ENCODE measurements at places on chromosomes 2 and 18.
A peak's percentile ranks its signal among the peaks of the same experiment; 100 is the strongest.

DNA sequence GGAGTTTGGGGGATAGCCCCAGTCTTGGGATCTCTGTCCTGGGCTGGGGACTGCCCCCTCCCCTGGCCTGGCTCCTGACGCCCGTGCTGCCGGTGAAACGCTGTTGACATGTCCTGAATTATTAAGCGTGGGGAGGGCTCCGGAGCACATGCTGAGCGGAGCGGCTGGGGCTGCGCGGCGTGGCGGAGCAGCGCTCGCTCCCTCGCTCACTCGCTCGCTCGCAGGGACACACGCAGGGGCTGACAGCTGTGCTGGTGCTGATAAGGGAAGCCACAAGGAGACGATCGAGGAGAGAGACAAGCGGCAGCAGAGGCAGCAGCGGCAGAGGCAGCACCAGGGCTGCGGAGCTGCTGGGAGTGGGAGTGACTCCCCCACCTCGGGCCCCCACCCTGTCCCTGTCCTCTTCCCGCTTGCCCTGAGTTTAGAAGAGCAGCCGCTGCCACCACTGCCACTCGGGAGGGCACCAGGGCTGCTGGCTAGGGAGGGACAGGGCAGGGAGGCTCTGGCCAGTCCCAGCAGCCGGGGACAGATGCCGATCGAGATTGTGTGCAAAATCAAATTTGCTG lies at the start of gene ASIC4:
Gene ASIC4, plus strand, starts transcription at position 287 of the 566 bp plus-strand sequence. Its CDS starts 243 bp downstream, at position 530.
- no peak for DNase-seq

- no peak for DNase-seq
These were observed 6.4 kb upstream of the BCL2 start for GRCh38 chr18:63326011-63326410.

- DNase-seq, result peak; percentile 33
These were observed 27.4 kb upstream of the CHAC2 start for GRCh38 chr2:53740170-53740569.

DNA sequence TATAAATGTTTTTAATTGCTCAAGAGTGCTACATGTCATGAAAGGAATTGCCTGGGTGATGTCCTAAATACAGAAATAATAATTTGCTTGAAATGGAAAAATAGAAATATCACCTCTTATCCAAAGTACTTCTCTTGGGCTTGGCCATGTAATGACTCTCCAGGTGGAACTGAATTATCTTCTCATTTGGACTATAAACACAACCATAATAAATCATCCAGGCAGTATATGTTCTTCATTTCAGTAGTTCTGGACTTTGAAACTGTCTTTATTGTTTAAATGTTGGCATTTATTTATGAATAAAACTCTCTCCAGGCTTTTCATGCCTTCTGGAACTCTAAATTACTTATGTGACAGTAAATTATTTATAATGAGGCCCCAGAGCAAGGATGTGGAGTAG lies 40.5 kb downstream of the OXER1 start:
- no peak for DNase-seq

DNA sequence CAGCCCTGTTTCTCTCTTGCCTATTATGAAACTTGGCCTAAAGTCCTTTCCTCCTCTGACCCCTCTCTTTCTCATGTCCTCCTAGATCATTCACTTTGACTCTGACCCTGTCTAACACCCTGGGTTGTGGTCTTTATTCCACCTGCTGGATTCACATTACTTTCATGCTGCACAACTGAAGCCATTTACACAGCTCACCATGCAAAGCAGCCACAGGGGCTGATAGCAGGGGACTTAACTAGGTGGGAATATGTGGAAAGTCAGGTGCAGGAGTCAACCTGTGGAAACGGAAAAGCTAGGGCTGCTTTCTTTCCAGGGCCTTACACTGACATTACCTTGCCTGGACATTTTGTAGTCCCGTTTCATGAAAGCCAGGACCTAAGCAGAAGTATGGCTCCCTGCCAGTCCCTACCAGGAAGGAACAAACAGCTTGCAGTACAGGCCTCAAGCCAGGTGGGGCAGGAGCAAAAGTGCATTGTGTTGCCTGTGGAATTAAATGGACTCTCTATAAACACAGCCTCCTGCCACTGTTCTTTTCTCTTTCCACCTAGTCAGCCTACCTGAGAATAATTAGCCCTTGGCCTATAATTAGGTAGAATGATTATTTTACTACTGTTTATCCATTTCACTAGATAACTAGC lies 11.8 kb downstream of the MAPRE3 start:
- no peak for DNase-seq
